Activated T-helper 2 cell treated with anti-CD3 and anti-CD28 coated beads, Interferon-gamma antibody, Interleukin-2, Interleukin-4, amounts not matched to agents 10 μg/mL and 5 μg/mL and 100 μg/mL, durations not matched to agents 14 hours and 24 hours and 36 hours (primary cell): ENCODE measurements at places on chromosomes 4 and X.
A peak's percentile ranks its signal among the peaks of the same experiment; 100 is the strongest.

- peaks cover 12% of the 10 kb centered on the region for H3K4me1 ChIP-seq
- no peak for DNase-seq
- no peaks in the 10 kb centered on the region for H3K36me3 ChIP-seq
- no peak overlapping the region for H3K4me3 ChIP-seq
Measured at GRCh38 chr4:112127048-112127637, 18.1 kb upstream of the FAM241A start.

DNA sequence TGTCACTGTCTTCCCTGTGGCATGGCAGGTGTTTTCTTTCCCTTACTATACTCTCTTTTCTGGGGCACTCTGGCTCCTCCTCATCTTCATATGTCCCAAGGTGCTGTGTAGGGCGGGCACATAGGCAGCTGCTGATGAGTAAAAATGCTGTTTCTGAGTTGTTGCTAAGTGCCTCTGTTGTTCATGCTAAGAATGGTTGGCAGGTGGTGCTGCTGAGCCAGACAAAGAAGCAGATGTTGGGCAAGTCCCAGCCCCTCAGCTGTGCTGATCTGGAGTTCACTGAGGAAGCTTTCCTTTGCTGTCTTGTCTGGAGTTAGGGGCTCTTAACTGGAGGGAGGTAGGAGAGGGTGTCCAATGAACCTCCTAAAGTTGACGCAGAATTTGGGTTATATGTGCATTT lies 40.6 kb downstream of the HADH start:
- H3K36me3 ChIP-seq = peaks cover 58% of the 10 kb centered on the region
- no peaks in the 10 kb centered on the region for H3K27me3 ChIP-seq
- H3K4me3 ChIP-seq = no peak overlapping the region
- H3K4me1 ChIP-seq = peaks cover 41% of the 10 kb centered on the region
- H3K27ac ChIP-seq = peak overlapping the region; percentile 70
- peak; percentile 66 for DNase-seq

DNA sequence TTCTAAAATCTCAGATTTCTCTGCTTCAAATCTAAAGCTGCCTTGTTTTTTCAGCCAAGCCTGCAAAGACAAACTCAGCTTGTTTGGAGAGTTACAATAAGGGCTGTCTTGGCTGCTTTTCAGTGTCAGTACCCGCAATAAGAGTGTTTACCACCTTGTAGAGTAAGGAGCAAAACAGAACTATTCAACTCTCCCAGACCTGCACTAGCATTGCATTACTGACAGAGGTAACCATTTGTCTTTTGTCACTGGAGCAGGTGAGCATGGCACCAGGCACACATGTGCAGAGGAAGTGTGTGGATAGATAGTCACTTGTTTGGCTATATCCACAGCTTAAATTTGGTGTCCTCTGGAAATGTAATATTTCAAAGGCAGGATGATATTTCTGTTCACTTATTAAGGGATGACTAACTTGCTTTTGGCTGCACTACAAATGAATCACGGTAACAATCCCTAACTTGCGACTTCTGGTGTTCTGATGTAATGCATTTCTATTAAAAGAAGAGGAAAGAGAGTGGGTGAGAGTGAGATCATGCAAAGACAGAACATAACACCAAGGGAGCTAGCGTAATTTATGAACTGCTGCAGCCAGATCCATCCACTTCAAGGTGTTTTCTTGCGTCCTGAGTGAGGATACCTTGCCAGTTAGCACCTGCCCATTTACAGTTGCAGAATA lies 38.6 kb downstream of the PTCHD1 start:
- H3K27me3 ChIP-seq = peaks cover 2% of the 10 kb centered on the region
- no peaks in the 10 kb centered on the region for H3K36me3 ChIP-seq
- H3K27ac ChIP-seq = no peak overlapping the region
- no peaks in the 10 kb centered on the region for H3K4me1 ChIP-seq
- DNase-seq = no peak

DNA sequence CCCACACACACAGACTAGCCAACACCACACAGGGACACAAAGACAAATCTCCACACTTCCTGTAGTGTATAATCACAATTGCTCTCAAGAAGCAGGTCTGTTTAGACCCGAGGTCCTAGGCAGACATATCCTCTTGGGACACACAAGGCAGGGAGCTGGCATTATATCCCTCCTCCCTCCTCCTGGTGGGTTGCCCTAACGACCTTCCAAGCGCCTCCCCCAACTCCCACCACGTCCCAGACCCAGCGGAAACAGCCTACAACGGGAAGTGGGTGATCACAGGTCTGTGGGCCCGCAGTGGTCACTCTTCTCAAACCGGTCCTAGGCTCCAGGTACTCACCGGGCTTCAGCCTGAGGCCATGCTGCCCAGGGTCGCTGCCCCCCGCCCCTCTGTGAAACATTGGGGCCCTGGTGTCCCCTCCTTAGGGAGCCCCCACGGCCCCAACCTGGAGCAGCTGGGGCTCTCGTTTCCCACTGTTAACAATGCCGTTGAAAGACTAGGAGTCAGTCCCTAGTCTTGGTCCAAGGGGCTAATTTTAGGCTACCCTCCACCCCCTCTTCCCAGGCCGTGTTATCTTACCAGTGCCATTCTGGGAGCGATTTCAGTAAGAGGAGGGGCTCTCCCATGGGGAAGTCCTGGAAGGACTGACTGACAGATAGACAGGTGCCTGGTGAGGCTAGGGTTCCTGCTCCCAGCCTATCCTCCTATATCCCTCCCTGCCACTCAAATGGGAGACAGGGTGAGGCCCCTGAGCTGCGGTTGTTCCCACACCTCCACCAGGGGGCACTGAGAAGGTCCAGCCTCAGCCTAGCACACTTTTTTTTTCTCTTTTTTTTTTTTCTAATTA lies at the start of gene ASB12:
Gene ASB12, minus strand, starts transcription at position 485 of the 848 bp plus-strand sequence. CDS start 4,957 bp downstream, outside the sequence.
- no peak within 1 kb of the TSS for H3K27ac ChIP-seq
- no peaks in the 10 kb centered on the region for H3K27me3 ChIP-seq
- no peaks in the 10 kb centered on the region for H3K4me1 ChIP-seq
- H3K4me3 ChIP-seq = no peak within 1 kb of the TSS
- no peak for DNase-seq

- H3K27ac ChIP-seq = no peak overlapping the region
- DNase-seq = no peak
- peaks cover 4% of the 10 kb centered on the region for H3K36me3 ChIP-seq
Measured at GRCh38 chr4:38466401-38466800, 197.6 kb upstream of the KLF3 start.

DNA sequence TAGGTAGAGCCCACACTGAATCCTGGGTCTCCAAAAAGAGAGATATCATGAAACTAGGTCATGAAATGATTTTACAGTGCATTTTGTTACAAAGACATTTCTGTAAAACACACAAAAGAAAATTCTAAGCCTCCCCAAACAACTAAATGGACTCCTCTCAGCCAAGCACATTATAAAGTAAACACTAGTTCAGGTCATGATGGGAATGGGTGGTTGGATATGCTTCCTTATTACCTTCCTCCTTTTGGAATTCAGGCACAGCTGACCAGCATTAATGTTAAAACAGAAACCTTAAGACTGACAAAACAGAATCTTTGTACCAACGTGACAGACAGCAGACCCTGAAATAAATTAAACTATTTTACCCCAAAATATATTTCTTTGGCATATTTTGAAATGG lies 87.9 kb upstream of the NPY2R start:
- no peak overlapping the region for H3K4me3 ChIP-seq
- no peak overlapping the region for H3K27ac ChIP-seq
- H3K27me3 ChIP-seq = no peaks in the 10 kb centered on the region
- no peaks in the 10 kb centered on the region for H3K36me3 ChIP-seq
- H3K4me1 ChIP-seq = no peaks in the 10 kb centered on the region
- DNase-seq = no peak

DNA sequence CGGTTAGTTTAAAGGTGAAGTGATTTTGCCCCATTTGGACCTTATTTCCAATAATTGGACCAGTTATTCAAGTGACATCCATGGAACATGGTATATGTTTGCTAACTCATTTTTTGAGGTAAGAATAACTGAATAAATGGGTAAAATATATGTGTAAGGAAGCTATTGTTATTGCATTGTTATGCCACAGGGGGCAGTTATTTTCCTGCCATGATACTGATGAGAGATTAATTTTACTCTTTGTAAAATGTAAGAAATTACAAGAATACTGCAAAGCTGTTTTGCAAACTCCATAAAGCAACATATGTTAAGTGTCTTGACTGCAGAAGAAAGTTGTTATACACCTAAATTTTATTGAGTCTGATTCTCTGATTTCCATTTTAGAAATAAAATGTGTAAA lies 114.0 kb downstream of the IL1RAPL1 start:
- H3K4me1 ChIP-seq = no peaks in the 10 kb centered on the region
- no peak overlapping the region for H3K4me3 ChIP-seq
- DNase-seq = no peak
- H3K27ac ChIP-seq = no peak overlapping the region

- no peak overlapping the region for H3K4me3 ChIP-seq
- no peaks in the 10 kb centered on the region for H3K36me3 ChIP-seq
- DNase-seq = no peak
- no peaks in the 10 kb centered on the region for H3K27me3 ChIP-seq
- peaks cover 2% of the 10 kb centered on the region for H3K4me1 ChIP-seq
Measured at GRCh38 chr4:18405054-18405453, 383.5 kb upstream of the LCORL start.

DNA sequence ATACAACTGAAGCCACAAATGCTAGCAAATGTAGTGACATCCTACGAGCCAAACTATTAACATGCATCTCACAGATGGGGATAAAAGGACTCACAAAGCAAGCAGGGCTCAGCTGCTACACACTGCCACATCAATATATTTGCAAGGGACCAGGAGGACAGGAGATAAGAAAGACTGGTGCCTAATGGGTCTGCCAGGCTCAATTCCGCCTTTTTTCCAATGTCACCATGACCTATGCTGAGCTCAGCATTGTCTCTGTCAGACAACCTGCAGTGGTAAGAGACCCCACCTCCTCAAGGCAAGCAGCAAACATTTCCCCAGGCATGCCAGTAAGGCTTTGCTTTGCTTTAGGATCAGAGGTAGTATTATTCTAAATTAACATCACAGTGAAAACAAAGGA lies 435 bp downstream of the DCX start:
- no peaks in the 10 kb centered on the region for H3K4me1 ChIP-seq
- H3K27me3 ChIP-seq = no peaks in the 10 kb centered on the region
- H3K4me3 ChIP-seq = no peak overlapping the region
- no peaks in the 10 kb centered on the region for H3K36me3 ChIP-seq
- H3K27ac ChIP-seq = no peak overlapping the region

DNA sequence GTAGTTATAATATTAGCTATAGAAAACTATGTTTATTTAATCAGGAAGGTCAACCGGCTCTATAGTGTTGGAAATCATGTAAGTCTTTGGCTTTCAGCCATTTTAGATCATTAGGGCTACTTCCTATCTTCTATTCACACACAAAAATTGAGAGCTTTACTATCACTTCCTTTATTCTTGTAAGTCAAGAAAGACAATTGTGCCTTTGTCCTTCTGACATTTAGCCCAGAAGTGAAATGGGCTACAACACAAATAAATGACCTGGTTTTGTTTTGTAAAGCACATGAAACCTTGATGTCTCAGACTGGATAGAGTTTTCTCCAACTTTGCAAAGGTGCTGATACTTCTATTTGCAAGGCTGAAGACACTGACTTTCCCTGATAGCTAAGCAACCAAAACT lies 122.4 kb upstream of the ACSL4 start:
- peaks cover 11% of the 10 kb centered on the region for H3K4me1 ChIP-seq
- no peak overlapping the region for H3K27ac ChIP-seq
- H3K36me3 ChIP-seq = no peaks in the 10 kb centered on the region

DNA sequence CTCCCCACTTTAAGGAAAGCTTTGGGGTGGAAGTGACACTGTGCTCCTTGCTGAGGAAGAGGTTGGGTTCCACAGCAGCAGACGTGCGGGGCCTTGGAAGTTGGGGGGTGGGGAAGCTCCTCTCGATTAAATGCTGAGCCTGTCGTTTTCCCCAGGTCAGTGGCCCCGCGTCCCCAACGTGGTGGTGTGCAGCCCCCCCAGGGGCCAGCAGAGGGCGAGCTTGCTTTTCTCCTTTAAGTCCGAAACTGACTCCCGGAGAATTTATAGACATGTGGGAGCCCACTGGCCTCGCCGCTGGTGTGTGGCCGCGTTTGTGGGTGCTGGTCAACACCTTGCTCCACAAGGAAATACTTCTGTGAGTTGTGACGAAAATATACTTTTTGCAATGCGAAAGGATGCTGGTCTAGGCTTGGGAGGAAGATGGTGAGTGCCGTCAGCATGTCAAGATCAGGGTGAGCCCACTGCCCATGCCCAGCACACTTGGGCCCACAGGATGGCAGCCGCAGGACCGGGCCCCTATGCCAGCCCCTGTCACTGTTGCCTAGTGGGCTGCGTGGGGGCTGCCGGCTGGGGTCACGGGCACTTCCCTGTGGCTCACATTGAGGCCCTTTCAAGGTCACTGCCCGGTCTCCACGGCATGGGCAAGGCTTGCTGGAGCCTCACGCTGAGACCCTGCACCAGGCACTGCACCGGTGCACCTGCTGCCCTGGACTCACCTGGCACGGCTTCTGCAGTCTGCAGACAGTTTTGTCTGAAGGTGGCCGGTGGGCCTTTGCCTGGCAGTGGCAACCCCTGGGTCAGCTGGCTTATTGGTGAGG lies 9.4 kb downstream of the UVSSA start:
- no peak overlapping the region for H3K4me3 ChIP-seq
- peaks cover 6% of the 10 kb centered on the region for H3K36me3 ChIP-seq
- H3K4me1 ChIP-seq = peaks cover 4% of the 10 kb centered on the region
- H3K27ac ChIP-seq = no peak overlapping the region
- no peaks in the 10 kb centered on the region for H3K27me3 ChIP-seq
- no peak for DNase-seq

GRCh38 chrX:24498181-24498580 lies 33.1 kb downstream of the PDK3 start:
- no peak overlapping the region for H3K27ac ChIP-seq
- H3K4me1 ChIP-seq = peaks cover 23% of the 10 kb centered on the region
- H3K27me3 ChIP-seq = no peaks in the 10 kb centered on the region
- no peak for DNase-seq
- peaks cover 22% of the 10 kb centered on the region for H3K36me3 ChIP-seq
- H3K4me3 ChIP-seq = no peak overlapping the region

- DNase-seq = no peak
- no peak overlapping the region for H3K27ac ChIP-seq
- peaks cover 2% of the 10 kb centered on the region for H3K27me3 ChIP-seq
- no peaks in the 10 kb centered on the region for H3K36me3 ChIP-seq
- H3K4me3 ChIP-seq = no peak overlapping the region
- peaks cover 14% of the 10 kb centered on the region for H3K4me1 ChIP-seq
Measured at GRCh38 chr4:123528501-123529277, 132.1 kb downstream of the SPRY1 start.

DNA sequence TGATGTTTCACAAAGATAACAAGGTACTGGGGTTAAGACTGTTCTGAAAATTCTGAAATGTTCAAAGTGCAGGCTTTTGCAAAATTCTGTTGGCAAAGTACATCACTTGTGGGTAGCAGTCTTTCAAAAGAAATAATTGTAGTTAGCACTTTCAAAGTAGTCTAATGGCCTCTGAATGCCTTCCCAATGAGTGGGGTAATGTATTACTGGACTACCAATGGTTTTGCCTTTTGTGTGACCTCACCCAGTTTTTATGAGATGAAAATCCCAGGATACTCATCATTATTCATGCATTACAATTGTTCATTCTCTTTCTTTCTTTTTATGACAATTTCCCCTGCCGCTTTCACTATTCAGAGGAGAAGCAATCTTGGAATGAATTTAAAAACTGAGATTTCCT lies 686.1 kb downstream of the GLUD2 start:
- no peaks in the 10 kb centered on the region for H3K36me3 ChIP-seq
- H3K27ac ChIP-seq = no peak overlapping the region
- no peak for DNase-seq
- no peaks in the 10 kb centered on the region for H3K4me1 ChIP-seq
- no peaks in the 10 kb centered on the region for H3K27me3 ChIP-seq
- no peak overlapping the region for H3K4me3 ChIP-seq

GRCh38 chr4:2688697-2689096 lies 67.4 kb downstream of the TNIP2 start:
- no peak overlapping the region for H3K27ac ChIP-seq
- H3K27me3 ChIP-seq = no peaks in the 10 kb centered on the region
- peaks cover 27% of the 10 kb centered on the region for H3K4me1 ChIP-seq
